ENCODE measurements at places on chromosomes 5 and 9. TPM values are rescaled to one million over a fixed set of nuclear protein-coding genes. Genes with fewer than 3 reads are reported as not detected.

DNA sequence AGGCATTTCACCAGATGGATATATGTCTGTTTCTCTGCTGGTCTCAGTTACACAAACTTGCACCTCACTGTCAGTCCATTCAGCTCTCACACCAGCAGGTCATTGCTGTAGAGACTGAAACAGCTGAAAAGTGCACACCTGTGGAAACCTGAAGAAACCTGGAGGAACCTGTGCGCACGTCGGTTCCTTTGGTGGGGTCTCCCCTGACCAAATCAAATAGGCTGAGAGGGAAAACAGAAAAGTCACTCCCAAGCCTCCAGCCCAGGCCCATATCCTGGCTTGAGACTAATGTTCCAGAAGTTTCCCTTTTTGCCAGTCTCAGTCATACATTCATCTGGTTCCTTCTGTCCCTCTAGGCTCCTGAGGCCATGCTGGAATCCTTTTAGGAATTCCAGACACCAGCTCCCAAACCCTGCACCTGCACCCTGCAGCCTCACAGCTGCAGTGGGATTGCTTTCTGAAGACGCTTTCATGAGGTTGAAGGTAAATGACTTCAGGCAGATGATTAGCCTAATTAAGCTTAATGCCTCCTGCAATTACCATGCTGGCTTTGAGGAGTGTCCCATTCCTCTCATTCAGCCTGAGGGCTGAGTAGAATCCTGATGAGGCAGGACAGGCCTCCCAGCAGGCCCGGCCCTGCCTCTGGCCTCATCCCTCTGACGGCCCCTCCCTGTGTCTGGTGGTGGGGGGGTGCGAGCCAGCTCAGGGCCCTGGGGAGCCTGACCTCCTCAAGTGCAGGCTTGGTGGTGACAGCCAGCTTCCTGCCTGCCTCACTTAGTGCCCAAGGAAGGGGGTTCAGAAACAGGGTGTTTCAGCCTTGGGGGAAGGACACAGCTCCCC lies 24.3 kb upstream of the CXCL14 start:
- no peak for DNase-seq

DNA sequence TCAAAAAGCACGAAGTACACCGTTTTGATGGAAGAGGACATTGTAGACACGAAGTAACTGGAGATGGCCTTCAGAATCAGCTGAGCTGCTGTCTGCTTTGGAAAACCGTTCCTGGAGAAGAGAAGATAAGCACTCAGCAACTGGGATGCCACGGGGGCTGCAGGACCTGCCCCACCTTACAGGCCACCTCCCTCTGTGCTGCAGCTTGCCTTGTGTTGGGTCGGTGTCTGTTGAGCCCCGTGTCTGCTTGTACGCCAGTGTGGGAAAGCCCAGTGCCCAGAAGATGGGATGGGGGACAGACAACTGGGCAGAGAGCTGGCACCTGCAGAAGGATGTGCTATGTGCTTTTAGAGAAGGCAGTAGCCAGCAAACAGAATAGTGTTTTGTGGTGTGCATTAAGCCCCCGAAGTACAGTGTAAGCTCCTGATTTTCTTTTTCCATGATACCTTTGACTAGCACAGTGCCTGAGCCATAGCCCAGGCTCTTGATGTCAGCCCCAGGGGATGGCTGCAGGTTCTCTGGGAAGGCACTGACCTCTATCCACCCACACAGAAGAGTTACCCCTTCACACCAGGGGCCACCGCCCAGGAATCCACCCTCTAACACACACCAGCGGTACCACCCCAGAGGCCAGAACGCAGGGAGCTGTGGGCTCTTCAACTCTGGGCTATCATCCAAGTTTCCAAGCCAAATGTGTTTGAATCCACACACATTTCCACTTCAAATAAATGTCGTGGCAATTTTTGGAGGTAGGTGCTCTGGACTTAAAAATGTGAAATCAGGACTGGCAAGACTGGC lies 63.8 kb downstream of the MACROH2A1 start:
- no peak for DNase-seq

GRCh38 chr5:60036192-60036938 lies 142.8 kb upstream of the PDE4D start:
- DNase-seq = no peak

DNA sequence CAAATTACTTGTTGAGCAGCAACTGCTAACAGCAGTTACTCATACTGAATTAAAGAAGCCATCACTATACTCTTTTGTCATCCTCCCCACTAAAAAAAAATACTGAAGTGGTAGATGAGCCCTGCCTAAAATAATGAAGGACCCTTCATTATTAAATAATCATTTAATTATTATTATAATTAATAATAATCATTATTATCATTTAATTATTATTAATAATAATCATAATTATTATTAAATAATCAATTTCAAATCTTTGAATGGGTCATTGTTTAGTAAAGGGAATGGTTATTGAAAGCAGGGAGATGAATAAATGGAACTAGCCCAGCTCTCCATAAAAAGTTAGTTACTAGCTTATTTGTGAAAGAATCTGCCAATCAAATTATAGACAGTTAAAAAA lies 396.4 kb downstream of the NFIB start:
- no peak for DNase-seq

DNA sequence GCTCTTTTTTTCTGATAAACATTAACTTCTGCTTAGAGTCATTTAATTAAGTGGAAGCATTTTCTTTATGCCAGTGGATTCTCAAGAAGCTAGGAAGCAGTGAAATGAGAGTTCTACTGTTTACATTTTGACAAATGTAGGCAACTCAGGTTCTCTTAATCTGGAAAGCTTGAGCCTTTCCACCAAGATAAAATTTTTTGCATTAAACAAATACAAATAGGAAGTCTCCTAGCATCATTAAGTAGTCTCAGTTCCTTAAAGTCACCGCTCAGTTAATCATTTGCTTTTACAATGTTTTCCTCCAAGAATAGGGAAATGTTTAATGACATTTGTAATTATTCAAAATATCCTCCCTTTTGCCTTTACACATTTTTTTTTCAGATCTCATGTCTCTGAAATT lies 290.4 kb upstream of the PDE4D start:
- DNase-seq = no peak

DNA sequence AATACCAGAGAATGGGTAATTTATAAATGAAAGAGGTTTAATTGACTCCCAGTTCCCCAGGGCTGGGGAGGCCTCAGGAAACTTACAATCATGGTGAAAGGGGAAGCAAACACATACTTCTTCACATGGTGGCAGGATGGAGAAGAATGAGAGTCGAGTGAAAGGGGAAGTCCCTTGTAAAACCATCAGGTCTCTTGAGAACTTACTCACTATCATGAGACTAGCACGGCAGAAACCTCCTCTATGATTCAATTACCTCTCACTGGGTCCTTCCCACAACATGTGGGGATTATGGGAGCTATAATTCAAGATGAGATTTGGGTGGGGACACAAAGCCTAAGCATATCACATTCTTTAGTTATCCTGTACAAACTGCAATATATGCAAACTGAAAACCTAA lies 609.4 kb downstream of the MTRR start:
- DNase-seq = no peak

The CCDC192 gene
- total RNA-seq = not detected

DNA sequence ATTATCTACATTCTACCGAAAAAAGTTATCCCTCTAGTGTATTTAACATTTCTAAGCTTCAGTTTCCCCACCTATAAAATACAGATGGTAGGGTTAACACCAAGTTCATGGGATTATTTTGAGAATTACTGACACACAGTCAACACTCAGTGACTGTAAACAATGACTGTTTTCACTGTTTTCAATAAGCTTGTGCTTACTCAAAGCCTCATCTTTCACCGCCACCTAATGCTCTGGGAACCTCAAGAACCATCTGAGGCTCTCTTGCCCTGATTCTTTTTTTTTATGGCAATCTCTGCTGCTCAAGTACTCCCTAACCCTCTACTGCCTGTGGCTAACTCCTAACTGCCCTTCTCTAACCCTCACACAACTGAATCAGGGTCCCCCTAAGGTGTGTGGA lies 59.6 kb downstream of the SETX start:
- DNase-seq = no peak

DNA sequence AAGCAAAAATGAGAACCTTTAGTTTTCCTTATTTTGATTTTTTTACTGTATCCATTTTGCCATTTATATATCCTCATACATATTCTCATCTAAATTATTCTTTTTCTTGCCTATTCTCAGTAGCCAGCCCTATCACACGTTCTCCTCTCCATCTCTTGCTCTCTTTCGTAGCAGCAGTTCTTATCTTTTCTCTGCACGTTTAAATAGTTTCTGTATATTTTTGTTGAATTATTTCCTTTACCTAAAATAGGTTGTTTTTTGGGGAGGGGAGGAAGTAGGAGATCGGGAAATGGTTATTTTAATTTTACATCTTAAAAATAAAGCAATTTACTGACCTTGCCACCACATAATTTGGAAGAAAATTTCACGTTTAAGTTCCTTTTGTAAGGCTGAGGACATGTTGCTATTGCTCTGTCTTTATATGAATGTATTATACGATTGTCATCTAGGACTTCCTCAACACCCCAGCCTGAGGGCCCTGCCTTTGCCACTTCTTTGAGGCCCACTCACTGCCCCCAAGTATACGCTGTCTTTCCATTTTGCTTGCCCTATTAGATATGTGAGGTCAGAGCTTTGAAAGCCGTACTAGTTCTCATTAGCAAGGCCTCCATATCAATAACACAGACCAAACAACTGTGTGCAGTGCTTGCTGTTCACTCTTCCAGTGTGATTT lies 140.3 kb downstream of the GNAQ start:
- DNase-seq = no peak

- DNase-seq = no peak
Measured at GRCh38 chr5:177130211-177131018, 3.2 kb upstream of the NSD1 start.

All from ascending aorta (tissue), 2 donors.